ENCODE measurements at places on chromosomes 1 and 21.
A peak's percentile ranks its signal among the peaks of the same experiment; 100 is the strongest.

- DNase-seq: no peak
Observed at GRCh38 chr1:23371987-23372880, 2.6 kb upstream of the ZNF436 start.

GRCh38 chr1:193694741-193695140, 508.3 kb upstream of the B3GALT2 start:
- DNase-seq: no peak

DNA sequence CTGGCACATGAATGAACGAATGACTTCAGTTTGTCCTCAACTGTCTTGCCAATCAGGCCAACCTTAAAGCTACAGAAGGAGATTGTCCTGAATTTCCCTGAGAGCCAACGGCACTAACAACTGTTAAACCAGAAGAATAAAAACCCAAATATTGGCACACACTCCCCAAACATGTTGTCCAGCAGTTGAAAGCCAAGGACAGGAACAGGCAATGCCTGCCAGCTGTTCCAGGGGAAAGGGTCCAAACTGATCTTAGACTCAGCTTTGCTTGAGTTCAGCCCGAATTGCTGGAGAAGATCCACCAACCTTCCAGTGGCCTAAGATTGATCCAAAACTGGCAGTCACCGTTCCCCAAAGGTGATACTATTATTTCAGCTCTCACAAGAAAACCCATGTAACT, 22.4 kb upstream of the AHCTF1 start:
- no peak for DNase-seq

- no peak for DNase-seq
Observed at GRCh38 chr1:54971317-54971791, 9.1 kb upstream of the TMEM61 start.

GRCh38 chr1:223209293-223209898, 66.3 kb upstream of the TLR5 start:
- DNase-seq: no peak

GRCh38 chr21:34152500-34152899, 79.1 kb downstream of the MRPS6 start:
- DNase-seq: no peak

- DNase-seq: no peak
Observed at GRCh38 chr1:24472527-24473251, 29.9 kb upstream of the RCAN3 start.

DNA sequence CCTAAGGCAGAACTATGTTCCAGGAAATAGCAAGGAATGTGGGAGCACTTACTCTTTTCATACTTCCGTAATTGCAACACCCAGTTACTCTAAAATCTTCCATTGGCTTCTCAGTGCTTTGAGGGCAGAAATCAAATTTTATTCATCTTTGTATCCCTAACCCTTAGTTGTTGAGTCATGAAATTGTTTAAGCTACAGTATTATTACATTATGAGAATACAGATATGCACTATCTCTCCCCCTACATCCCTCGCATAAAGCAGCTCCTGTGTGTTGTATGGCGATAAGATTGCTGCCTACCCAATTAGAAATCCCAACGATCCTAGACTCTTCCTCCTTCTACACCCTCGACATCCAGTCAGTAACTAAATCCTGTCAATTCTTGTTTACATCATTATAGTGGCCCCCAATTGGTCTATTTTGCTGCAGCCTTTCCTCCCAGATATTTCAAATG, 2.6 kb downstream of the AIDA start:
- DNase-seq: no peak

DNA sequence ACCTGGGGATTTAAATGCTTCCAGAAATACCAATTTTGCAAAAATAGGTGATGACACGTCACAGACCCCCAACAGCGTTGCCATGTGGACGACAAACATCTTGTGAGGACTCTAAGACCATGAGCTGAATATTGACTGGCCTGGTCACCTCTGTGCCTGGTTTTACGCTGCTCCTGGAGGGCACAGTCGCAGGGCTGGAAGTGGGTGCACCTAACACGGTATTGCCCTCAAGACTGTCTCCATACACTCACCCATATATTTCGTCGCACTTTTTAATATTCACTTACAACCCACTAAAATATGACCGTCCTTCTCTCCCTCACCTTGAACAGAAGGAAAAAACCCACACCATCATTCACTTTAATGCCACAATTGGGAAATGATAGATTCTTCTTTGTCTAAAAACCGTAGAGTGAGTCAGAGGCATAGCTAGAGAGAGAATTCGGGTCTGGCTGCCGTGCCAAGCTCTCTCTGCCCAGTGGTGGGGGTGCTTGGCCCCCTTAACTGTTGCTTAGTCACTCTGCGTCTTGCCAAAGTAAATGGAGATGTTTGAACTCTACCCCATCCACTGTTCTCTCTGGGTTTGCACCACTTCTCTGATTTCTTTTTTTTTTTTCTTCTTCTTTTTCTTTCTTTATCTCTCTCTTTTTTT, 40.8 kb upstream of the UTS2 start:
- no peak for DNase-seq

DNA sequence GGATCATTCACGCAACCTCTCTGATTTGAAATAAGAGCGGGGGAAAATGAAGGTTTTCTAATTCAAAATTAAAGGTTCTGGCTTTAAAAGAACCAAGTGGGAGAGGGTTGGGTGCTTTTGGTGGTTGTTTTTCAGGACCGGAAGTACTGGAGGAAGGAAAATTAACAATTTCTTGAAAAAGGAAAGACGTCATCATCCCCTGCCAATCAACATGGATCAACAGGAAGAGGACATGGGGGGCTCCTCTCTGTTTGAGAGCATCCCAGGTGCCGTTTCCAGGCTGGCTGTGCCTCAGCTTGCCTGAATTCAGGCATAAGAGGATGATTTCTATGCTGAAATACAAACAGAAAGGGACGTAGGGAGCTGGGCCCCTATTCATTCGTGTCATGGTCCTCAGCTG, 21.6 kb upstream of the NID1 start:
- no peak for DNase-seq

DNA sequence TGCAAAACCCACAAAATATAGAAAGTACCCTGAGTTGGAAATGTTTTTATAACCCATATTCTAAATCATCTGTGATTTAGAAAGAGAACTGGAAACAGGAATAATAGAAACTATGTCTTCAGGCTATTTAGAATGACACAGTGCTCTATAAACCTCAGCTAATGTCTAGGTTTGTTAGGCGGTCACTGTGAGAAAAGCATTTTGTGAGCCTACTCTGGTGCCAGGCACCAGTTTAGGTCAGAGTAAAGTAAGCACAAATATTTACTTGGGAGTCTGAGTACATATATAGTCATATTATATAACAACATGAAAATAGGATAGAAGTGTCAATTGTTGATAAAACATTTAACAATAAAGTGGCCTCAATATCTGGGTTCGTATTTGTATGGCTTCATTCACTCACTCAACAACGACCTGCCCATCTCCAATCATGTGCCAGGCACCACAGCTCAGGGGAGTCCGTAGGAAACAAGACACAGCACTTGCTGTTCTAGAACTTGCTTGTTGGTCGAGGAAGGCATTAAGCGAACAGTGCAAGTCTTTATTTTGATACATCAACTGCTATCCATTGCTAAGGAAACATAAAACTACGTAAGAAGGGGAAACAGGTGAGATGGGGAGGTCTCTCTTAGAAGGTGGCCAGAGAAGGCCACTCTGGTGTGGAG, 37.2 kb downstream of the GNB1 start:
- no peak for DNase-seq

GRCh38 chr1:45974541-45975269, 157.7 kb downstream of the PIK3R3 start:
- no peak for DNase-seq

GRCh38 chr1:67214420-67215174, 48.3 kb downstream of the IL23R start:
- DNase-seq: peak; percentile 54

DNA sequence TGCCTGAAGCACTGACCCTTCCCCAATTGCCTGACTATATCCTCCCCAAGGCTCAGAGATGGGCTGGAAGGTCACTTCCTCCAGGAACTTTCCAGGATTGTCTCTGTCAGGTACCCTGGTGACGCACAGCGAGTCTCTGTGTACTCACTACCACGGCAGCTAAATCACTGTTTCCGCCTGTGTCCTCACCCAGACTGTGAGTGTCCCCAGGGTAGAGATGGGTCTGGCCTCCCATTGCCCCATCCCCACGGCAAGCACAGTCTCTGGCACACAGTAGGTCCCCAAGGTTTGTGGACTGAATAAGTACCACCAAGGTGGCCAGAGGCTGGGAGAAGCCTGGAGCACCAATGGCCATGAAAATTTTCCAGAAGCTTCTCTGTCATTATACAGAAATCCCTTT, 93.8 kb upstream of the RUNX3 start:
- no peak for DNase-seq

DNA sequence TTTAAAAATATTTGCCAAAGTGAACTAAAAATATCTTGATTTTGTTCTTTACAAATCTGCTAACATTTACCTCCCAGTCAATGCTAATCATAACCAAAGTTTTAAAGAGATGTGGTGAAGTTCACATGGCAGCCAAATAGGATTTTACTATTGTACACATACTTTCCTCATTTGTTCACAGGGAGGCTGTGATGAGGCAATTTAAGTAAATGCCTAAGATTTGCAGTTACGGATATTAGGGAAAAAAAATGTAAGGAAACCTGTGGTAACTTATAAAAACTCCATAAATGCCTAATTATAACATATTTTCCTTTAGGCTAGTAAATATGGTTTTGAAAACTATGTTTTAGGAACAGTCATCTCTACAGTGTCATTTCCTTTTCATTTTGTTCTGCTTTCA, 32.4 kb downstream of the RGS5 start:
- DNase-seq: no peak

GRCh38 chr1:96544051-96544830, 177.3 kb upstream of the PTBP2 start:
- DNase-seq: no peak

DNA sequence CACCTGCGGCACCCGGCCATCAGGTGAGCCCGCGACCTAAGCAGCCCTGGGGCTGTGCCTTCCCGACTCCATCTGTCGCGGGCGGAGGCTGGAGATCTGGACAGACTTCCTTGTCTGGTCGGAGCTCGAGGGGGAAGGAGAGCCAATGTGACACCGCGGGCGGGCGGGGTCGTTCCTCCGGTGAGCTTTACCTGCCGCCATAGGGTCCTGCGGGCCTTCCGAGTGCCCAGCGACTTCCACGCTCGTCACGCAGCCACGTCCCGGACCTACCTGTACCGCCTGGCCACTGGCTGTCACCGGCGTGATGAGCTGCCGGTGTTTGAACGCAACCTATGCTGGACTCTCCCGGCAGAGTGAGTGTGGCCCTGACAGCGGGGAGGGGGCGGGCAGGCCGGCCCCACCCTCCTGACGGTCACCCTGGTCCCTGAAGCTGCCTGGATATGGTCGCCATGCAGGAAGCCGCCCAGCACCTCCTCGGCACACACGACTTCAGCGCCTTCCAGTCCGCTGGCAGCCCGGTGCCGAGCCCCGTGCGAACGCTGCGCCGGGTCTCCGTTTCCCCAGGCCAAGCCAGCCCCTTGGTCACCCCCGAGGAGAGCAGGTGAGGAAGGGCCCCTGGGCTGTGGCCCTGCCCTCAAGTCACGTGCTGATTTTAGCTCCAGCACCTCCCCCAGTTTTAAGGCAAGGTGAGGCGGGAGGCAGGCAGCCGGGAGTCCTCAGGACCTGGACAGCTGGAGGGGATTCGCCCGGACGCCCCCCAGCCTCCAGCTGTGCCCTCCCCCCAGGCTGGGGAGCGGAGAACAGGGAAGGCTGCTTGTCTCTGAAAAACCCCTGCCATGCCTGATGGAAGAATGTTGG, 1.1 kb downstream of the PUSL1 start:
- peak; percentile 16 for DNase-seq

All from CD4-positive, alpha-beta T cell treated with Interleukin-6 for 4 hours (primary cell).